ENCODE measurements at places on chromosomes 7 and 10. TPM values are rescaled to one million over a fixed set of nuclear protein-coding genes. Genes with fewer than 3 reads are reported as not detected.

DNA sequence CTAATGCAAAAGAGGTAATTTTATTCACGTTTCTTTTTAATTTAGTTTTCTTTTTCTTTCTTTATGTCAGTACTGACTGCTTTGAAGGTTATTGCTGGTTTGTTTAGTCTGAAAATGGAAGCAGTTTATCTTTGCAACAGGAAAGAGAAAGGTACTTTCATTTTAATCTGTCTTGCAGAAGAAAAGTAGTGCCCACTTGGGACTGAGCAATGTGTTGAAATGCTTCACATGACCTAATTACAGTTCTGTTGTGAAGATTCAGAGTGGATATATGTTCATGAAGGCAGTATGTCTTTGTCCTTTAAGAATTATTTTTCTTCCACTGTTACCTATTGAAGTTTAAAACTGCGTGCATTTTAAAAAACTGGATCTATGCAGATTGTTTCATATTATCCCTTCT, 80.1 kb downstream of the ANKIB1 start:
- no peak for DNase-seq

GRCh38 chr10:100895896-100896295, 16.9 kb upstream of the SLF2 start:
- DNase-seq: peak; percentile 39

The INSYN2A gene
- total RNA-seq: 0.85 TPM

- no peak for DNase-seq
Measured at GRCh38 chr7:81298951-81299666, 380.3 kb upstream of the SEMA3C start.
